NCI-H2107 (cell line): ENCODE measurements at places on chromosomes 4 and X.

DNA sequence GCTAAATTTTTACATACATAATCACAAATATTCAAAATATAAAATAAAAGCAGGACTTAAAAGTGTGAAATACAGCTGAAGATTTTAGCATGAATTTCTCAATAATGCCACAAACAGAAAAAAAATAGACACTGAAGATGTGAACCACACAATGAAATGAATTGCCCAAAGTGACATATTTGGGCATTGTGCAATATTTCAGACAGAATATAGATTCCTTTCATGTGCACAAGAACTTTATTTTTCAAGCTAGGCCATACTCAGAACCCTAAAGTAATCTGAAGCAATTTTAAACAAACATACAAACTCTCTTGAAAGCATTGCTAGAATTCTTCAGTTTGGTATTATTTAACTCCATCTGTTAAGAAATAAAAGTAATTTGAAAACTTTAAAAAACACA lies 764.1 kb downstream of the STIM2 start:
- DNase-seq: no peak

GRCh38 chr4:104393655-104394324 lies 100.9 kb downstream of the CXXC4 start:
- DNase-seq: no peak

GRCh38 chr4:138775489-138775888 lies 240.1 kb upstream of the NOCT start:
- DNase-seq: no peak

GRCh38 chr4:114659386-114660008 lies 60.9 kb downstream of the UGT8 start:
- no peak for DNase-seq

GRCh38 chr4:73019462-73020047 lies 50.0 kb downstream of the COX18 start:
- DNase-seq: no peak

- no peak for DNase-seq
Observed at GRCh38 chr4:177349191-177349590, 39.5 kb downstream of the NEIL3 start.

DNA sequence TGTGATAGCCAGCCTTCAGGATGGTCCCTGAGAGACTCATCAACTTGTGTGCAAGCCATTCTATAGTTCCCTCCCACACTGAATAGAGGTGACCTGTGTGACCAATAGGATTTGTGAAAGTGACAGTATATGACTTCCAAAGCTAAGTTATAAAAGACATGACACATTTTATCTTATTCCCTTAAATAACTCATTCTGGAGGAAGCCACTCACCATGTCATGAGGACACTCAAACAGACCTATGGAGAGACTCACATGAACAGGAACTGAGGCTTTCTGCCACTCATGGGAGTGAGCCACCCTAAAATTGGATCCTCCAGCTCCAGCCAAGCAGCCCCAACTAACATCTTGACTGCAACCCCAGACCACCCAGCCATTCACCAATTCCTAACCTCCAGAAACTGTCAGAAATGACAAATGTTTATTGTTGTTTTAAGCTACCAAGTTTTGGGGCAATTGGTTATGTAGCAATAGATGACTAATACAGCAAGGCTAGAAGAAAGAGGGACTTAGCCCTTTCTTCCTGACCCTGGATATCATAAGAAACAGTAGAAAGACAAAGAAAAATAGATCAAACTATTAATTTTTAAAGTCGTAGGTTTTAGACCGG lies 9.0 kb upstream of the CHIC2 start:
- DNase-seq: no peak

DNA sequence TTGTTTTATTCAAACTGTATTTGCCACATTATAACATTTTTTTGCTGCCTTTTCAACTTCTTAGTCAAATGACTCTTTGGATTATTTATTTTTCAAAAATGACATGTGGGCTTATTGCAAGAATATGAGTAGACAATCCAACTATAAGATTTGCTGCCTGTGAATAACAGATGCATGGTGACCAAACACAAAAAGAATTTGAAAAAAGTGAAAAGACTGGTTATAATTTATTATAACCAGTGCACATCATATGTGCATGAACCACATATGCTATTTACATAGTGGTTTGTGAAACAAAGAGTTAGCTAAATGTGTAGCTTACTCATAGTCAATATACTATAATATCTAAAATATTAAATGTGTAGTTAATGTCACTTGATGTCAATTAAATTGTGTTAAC lies 2086.8 kb downstream of the ARAP2 start:
- DNase-seq: no peak

GRCh38 chr4:122882857-122883735 lies 39.3 kb downstream of the NUDT6 start:
- DNase-seq: no peak

DNA sequence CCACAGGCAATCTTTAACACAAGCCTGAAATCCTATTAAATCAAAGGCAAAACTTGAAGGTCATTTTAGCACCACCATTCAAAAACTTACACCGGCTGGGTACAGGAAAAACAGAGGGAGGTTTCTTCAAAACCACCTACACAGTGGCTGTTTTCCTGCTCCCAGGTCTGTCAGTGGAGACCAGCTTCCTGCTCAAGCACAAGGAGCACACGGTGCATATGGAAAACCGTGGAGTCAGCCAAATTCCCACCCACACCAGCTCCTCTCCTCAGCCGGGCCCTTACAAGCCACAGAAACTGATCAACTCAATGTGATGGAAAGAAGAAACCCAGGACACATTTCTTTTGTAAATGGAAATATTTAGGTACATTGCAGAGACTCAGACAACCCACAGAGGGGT lies 14.3 kb upstream of the FAM241A start:
- DNase-seq: no peak

GRCh38 chr4:34198966-34199365 lies 2045.3 kb downstream of the ARAP2 start:
- DNase-seq: no peak

DNA sequence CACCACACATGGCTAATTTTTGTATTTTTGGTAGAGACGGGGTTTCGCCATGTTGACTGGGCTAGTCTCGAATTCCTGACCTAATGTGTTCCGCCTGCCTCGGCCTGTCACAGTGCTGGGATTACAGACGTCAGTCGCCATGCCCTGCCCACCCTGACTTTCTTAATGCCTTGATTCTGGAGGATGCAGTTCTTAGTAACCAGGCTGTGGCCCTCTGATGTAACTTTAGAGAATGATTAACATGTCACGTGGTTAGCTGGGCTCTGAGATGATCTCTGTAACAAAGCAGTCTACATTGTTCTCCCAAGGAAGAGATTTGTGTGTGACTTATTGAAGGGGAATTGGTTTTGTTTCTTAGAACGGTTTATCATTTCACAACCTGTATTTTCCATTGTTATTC lies 30.6 kb downstream of the ANK2 start:
- DNase-seq: no peak

- no peak for DNase-seq
Observed at GRCh38 chr4:186428481-186428880, 126.9 kb downstream of the MTNR1A start.

DNA sequence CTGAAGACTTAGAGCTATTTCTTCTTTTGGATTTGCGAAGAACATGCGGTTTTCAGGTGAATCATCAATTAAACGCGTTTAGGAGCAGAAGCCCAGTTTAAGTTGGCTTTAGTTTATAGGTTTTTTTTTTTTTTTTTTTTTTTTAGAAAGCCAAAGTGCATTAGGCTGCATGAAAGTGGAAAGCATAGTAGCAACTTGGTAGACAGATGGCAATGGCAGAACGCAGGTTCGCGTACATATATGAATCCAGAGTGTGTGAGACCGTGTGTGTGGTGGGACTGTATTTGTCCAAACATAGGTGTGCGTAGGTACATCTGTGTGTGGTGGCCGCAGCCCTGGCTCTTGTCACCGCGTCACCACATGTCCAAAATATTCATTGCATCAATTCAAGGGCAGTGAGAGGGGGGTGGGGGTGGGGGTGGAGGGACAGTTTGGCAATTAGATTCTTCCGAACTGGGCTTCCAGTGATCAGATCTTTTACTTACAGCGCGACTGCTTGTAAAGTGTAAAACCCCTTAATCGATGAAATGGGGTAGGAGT lies 901 bp downstream of the JADE1 start:
- no peak for DNase-seq

GRCh38 chr4:44493924-44494323 lies 45.3 kb upstream of the KCTD8 start:
- no peak for DNase-seq

- DNase-seq: no peak
Observed at GRCh38 chr4:36290641-36291040, 9.2 kb downstream of the DTHD1 start.

DNA sequence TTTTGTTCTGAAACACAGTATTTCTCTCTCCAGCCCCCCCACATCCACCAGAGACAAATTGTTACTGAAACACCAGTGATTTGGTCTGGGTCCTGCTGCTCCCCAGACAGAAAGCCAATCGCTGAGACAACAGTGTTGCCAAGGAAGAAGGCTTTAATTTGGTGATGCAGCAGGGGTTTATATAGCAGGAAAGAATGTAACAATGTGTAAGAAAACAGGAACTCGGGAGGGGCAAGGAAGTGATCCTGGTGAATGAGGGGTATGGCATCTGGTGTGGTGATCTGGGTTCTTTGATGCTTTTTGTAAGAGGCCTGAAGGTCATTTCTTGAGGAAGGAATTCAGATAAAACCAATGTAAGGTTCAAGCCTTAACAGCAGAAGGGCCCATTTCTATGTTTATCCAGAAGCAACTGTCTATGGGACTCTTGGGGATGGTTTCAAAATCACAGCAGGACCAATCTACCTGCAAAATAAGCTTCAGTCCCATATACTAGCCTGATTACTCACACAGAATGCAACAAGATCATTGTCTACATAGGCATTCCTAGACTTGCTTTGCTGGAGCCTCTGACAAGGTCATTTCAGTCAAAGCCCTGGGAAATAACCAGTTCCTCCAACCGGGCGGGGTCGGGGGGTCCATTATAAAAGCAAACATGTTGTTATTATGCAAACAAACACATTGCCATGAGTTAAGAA lies 445.2 kb upstream of the ZFP42 start:
- no peak for DNase-seq

- no peak for DNase-seq
Observed at GRCh38 chr4:189206953-189207352, 733.7 kb upstream of the FRG1 start.

GRCh38 chr4:184417802-184418511 lies 56.4 kb downstream of the IRF2 start:
- DNase-seq: no peak

- DNase-seq: no peak
Observed at GRCh38 chr4:120771907-120772306, 150.6 kb downstream of the PRDM5 start.

DNA sequence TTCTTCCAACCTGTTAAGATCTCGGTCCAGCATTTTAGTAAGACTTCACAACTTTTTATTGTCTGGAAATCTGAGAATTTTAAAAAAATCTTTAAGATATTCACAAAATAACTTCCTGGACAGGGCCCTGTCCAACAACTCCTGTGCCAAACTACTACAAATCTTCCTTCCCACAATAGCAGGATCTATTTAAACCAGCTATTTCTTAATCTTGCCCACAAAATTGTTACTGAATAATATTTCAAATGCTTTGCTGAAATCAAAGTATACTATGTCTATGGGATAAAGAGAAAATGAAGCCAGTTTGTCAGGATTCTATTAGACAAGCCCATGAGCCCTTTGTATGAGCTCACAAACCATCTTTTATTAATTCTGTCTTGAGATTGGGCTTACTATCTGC lies 104.1 kb upstream of the DDIT4L start:
- no peak for DNase-seq

GRCh38 chr4:54318904-54319303 lies 89.8 kb downstream of the PDGFRA start:
- DNase-seq: no peak

GRCh38 chrX:40663880-40664630 lies 16.7 kb upstream of the CXorf38 start:
- no peak for DNase-seq

DNA sequence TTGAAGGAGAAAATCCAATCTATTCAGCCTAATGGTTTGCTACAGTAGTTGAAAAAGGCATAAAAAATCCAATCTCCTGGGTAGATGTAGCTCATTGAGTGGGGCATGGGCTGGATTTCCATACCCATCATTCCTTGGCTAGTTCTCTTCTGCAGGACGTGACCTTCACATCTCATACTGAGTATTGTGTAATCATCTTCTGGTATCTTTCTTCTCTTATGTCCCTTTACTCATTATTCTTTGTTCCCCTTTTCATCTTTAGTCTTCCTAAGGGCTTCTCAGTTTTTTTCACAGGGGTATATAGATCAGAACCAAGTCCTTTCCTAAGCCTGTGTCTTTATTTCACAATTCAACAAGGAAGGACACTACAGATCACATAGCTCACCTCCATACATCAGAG lies 727.6 kb upstream of the MAGEB2 start:
- no peak for DNase-seq

GRCh38 chrX:38514016-38514854 lies 47.1 kb upstream of the TSPAN7 start:
- peak; percentile 1 for DNase-seq

DNA sequence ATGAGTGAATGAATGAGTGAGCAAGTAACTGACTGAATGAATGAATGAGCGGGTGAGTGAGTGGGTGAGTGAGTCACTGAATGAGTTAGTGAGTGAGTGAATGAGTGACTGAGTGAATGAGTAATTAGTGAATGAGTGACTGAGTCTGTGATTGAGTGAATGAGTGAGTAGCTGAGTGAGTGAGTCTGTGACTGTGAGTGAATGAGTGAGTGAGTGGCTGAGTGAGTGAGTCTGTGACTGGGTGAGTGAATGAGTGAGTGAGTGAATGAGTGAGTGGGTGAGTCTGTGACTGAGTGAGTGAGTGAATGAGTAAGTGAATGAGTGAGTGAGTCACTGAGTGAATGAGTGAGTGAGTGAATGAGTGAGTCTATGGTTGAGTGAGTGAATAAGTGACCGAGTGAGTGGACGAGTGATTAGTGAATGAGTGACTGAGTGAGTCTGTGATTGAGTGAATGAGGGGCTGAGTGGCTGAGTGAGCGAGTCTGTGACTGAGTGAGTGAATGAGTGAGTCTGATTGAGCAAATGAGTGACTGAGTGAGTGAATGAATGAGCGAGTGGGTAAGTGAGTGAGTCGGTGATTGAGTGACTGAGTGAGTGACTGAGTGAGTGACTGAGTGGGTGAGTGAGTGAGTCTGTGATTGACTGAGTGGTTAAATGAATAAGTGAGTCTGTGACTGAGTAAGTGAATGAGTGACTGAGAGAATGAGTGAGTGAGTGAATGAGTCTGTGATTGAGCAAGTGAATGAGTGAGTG lies 223.0 kb upstream of the PSAPL1 start:
- DNase-seq: no peak
